Myocyte (in vitro differentiated cells): ENCODE measurements at places on chromosomes 11 and 22.

DNA sequence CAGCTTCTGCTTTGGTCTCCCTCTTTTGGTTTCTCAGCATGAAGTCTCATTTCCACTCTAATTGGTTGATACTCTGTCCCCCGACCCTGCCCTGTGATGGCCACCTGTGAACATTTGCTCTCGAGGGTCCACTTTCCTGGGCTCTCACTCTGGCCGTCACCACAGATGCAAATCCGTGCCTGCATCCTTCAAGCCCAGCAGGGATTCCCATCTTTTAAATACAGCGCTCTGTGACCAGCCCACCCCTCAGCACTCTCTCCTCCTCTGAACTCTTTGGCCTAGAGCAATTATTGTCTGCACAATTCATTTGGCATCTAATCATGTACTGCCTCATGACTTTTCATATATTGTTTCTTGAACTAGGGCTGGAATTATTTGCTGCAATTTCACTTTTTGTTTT, 26.0 kb downstream of the PKNOX2 start:
- no peak for DNase-seq

DNA sequence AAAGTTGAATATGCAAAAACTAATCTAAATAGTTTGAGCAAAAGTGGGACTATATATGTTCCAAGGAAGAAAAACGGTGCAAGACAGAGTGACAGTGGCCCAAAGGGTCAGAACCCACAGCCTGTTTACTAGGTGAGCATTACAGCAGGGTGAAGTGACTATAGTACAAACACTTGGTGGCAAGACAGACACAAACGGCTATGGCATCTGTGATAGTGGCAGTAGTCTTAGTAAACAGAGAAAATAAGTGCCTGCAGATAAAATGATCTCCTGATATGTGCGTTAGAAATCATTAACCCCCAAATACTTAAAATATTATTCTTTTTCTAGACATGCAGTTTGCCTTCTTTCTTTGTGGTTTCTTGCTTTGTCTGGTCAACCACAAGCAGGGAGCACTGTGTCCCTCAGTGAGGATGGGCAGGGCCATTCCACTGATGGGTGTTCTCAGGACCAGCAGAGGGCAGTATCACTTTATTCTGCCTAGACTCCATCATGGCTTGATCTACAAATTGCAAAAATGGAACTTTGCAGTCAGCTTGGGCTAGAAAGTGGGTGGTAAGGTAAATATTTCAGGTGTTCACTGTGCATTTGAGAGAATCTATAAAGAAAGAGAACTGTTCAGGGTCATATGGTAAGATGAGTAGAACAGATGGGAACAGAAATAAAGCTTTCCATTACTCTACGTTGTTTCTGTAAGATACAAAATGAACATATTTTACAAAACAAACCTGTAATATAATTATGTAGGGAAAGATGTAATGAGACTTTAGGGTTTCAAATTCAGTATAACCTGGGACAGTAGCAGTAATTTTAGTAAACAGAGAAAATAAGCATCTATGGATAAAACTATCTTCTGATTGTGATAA, 198.2 kb downstream of the SWAP70 start:
- DNase-seq: peak; percentile 84

DNA sequence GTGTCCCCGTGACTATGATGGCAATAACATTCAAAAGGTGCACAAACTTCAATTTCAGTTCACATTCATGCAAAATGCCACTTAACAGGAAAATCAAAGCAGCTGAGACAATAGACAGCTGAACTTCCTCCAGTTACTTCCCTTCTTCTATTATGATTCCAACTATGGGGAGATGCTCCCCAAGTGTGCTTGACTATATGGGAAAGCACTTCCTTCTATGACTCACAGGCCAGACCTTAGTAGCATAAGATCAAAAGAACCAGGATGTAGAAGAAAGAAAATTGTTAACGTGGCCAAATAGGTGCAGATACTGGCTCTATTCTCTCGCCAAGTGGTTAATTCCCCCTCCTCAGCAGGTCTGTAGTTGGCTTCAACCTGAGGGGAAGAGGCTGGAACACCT, 7.8 kb upstream of the FAT3 start:
- DNase-seq: no peak

- DNase-seq: no peak
Observed at GRCh38 chr11:45436118-45436517, 150.0 kb upstream of the SYT13 start.

GRCh38 chr11:41308286-41308685, 151.2 kb downstream of the LRRC4C start:
- DNase-seq: no peak

DNA sequence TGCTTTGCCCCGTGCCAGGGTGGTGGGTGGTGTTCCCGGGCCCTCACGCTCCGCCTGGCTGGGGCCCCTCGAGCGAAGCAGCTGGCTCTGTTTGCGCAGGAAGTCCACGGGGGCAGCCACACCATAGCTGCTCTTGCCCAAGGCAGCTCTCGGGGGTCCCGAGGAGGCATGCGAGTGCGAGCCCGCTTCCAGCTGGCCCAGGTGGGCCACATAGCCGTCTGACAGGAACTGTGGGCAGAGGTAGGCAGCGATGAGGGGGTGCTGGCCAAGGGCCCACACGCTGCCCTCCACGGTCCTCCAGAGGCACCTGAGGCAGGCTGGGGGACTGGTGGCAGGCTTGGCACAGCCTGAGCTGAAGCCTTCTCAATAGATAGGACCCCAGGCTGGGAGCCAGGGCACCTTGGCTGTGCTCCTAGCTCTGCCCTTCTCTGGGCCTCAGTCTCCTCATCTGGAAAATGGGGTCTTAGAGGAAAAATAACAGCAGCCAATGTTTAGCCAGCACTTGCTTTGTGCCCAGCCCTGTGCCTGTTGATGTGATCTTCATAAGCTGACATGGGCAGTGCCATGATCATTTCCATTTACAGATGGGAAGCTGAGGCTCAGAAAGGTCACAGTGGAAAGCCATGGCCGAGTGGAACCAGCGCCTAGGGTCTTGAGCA, 9.4 kb downstream of the AIP start:
- no peak for DNase-seq
